ENCODE measurements at places on chromosomes 1 and 21.

DNA sequence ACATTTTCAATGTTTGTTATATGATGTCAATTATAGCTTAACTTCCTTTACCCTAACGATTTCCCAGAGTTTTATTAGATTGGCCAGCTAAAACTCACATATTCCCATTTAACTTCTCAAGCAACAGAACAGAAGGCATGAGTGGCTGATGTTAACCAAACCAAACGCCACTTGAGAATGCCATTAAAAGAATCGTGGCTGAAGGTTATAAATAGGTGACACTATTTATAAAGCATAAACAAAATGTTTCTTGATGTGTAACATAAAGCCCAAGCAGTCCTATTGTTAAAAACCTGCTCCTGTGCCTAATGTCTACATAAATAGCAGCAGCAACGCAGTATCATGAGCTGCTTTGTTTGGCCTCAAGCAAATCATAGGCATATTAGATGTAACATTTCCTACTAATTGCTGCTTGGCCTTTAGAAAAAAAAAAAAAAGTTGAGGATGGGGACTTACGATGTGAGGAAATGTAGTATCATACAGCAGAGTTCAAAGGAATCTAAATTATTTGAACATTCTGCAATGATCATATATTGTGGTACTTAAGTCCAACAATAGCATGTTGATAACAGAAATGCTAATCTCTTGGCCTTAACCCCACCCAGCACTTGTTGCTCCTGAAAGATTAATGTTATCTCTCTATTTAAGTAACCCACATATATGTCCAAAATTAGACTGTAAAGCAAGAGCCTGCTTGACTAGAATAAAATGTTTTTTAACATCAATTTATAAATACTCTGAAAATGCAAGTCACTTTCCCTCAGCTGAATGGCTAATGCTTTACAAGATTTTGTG, 106.0 kb downstream of the ESRRG start:
- DNase-seq = no peak

- no peak for DNase-seq
Measured at GRCh38 chr1:117794073-117794472, 135.3 kb downstream of the GDAP2 start.

GRCh38 chr1:205230982-205231381, 3.2 kb downstream of the TMCC2 start:
- DNase-seq = no peak

DNA sequence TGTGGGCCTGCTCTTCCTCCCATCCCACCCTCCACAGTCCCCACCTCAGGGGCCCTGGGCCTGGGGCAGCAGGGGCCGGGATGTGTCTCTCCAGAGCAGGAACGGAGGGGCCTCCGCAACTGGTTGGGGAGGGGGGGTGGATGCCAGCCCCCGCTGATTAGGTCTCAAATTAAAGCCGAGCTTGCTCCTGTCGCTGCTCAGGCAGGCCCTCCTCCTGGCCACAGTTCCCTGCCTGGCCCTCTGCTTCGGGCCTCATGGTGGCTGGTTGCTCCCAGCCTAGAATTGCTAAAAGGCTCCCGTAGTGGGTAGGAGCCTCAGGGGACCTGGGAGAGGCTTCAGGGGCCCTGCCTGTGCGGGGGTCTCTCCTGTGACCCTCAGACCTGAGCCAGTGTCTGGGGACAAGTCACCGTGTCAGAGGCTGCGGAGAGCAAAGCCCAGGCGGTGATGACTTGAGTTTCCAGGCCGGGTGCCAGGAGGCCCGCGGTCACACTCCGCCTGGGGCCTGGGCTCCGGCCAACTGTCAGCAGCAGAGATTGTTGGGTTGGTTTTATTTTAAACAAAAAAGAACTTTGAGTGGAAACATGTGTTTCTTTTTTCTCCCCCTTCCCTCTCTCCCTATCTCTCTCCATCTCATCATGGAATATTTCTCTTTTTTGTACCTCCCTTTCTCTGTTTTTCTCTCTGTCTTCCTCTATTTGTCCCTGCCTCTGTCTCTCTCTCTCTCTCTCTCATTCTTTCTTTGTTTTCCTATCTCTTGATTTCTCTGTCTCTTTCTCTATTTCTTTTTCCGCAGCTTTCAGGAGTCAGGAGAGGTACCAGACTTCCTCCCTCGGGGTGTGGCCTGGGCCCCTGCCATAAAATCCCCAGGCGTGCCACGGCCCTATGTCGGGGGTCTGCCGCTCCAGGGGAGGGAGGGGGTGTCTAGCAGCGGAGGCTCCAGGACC, 20.0 kb upstream of the EPHA2 start:
- DNase-seq = no peak

DNA sequence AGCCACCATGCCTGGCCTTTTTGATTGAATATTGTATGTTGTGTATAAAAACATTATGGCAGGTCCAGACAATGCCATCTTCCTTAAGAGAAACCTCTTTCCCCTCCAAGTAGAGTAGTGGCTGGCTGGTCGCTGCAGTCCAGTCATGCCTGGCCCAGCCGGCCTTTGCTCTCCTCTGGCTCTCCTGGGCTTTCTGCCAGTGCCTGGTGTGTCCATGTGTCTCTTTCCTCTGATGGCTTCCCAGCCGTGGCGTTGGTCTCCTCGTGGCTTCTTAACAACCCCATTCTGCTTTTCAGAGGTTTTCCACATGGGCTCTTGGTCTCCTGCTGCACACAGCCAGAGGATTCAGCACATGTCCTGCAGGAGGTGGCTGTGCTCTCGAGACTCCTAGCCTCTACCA, 58.7 kb downstream of the DIP2A start:
- DNase-seq = no peak

DNA sequence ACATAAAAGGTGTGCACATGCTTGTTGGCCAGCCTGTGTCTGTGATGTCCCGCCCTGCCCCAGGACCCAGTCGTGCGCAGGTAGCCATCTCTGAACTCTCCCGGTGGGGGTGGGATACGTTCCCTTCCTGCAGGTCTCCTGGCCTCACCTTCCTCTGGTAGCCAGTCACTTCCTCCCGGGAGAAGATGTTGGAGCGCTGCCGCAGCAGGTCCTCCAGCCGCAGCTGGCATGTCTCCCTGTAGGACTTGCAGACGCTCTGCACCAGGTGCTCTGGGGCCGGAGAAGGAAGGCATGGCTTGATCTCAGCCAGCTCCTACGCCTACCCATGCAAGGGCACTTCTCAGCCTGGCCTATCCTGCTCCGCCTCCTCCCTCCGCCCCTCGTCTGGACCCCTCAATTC, 9.2 kb upstream of the LINGO4 start:
- no peak for DNase-seq

DNA sequence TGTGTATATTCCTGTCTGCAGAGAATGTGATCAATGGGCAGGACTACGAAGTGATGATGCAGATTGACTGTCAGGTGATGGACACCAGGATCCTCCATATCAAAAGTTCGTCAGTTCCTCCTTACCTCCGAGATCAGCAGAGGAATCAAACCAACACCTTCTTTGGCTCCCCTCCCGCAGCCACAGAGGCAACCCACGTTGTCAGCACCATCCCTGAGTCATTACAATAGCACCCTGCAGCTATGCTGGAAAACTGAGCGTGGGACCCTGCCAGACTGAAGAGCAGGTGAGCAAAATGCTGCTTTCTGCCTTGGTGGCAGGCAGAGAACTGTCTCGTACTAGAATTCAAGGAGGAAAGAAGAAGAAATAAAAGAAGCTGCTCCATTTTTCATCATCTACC, 65.2 kb downstream of the OLFML2B start:
- no peak for DNase-seq

- DNase-seq = no peak
Measured at GRCh38 chr1:4960782-4961475, 306.5 kb downstream of the AJAP1 start.

- no peak for DNase-seq
Measured at GRCh38 chr1:227947676-227948492, at the start of gene WNT9A. Gene WNT9A, minus strand, starts transcription at chr1:227947932. Its CDS starts 45 bp downstream, at chr1:227947887.

DNA sequence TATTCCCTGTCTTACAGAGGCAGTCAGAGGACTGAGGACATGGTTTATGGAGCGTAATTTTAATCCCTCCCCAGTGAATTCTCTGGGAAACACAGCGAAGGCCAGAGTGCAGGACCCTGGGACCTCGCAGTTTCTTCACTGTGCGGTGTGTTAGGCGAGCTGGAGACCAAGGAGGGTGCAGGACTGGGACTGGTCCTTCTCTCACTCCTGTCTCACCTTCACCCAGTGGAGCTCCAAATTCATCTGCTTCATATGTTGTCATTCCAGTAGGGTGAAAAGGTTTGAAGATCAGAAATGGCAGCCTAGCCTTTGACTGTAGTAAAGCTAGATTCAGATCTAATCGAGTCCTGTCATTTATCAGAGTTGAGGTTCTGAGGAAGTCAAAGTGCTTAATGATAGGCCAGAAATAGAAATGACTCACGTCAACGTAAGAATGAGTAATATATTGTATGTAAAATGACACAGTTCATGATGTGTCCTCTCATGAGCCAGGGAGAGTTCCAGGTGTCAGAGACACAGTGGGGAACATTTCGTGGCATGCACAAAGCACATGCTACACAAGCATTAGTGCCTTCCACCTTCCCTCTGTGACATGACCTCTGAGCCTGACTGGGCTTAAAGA, 647.5 kb downstream of the SMYD3 start:
- DNase-seq = no peak

- no peak for DNase-seq
Measured at GRCh38 chr1:230878591-230878990, 10.3 kb upstream of the C1orf198 start.

DNA sequence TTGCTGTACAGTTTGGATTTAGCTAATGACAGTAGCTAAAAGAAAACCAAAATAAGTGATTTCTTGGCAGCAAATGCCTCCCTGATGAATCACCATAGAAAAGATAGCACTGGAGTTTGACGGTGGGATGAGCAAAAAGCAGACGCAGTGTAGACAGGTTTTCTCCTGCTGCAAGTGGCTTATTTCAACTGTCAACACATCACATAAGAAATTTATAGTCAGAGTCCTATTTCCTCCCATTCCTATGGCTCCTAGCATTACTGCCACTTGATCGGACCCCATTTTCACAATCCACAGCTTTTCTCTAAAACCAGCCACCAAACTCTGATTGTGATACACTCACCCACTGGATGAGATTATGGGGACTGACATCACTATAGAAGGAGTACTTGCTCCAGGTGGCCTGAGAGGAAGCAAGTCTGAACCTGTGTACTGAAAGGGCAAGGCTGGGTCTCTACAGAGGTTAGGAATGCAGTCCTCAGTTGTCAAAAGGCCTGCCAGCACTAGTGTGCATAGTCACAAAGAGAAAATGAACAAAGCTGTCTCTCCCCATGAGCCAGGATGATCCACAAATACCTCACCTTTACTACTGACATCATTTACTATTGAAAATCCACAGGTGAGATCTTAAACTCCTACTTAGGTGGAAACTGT, 359.8 kb downstream of the LTN1 start:
- no peak for DNase-seq

- no peak for DNase-seq
Measured at GRCh38 chr1:92509619-92510018, 22.9 kb upstream of the GFI1 start.

GRCh38 chr1:19511116-19511515, 25.8 kb upstream of the CAPZB start:
- DNase-seq = no peak

DNA sequence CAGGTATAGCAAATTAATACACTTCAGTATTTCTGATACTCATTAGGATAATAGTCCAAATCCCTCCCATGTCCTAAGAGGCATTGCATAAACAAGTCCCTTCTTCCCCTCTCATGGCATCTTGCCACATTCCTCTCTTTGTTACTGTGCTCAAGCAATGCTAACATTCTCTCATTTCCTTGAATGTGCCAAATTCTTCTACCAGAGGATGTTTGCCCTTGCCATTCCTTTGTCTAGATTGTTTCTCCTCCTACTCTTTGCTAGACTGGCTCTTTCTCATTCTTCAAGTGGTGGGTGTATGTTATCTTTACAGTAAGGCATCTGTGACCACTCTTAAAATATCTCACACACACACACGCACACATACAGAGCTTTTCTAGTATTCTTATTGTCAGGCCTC, 621.0 kb upstream of the CXADR start:
- no peak for DNase-seq

DNA sequence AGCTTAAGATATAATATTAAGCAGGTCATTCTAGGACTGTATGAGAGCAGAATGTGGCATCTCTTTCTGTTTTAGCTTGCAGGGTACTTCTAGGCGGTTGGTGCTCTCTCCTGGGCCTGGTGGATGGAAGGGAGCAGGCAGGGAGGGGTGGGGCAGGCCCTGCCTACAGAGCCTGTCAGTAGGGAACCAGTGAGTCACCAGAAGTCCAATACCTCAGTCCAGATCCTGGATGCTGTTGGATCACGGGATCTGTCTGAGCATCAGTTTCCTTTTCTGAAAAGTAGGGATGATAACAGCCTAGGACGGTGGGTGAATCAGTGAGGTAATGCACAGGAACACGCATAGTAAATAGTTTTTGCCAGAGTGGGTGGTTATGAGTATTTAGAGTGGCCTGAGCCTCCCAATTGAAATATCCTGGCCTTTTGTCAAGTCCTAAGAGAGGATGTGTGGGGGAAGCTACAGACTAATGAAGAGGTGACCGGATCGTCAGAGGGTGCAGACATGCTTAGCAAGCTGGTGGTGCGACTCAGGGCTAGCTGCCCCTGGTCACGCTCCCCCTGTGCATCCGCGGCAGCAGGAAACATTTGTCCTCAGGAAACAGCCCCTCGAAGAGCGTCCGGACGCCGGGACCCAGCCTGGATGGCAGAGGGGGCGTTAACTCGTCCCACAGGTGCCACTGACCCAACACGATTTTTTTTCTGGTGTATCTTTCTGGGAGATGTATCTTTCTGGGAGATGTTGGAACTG, 23.9 kb downstream of the NAV1 start:
- DNase-seq = no peak

GRCh38 chr1:54314696-54315095, 91.5 kb downstream of the SSBP3 start:
- no peak for DNase-seq

- DNase-seq = no peak
Measured at GRCh38 chr1:203206129-203206687, 19.7 kb upstream of the CHI3L1 start.

- no peak for DNase-seq
Measured at GRCh38 chr21:38825269-38825668, 19.5 kb downstream of the ETS2 start.

DNA sequence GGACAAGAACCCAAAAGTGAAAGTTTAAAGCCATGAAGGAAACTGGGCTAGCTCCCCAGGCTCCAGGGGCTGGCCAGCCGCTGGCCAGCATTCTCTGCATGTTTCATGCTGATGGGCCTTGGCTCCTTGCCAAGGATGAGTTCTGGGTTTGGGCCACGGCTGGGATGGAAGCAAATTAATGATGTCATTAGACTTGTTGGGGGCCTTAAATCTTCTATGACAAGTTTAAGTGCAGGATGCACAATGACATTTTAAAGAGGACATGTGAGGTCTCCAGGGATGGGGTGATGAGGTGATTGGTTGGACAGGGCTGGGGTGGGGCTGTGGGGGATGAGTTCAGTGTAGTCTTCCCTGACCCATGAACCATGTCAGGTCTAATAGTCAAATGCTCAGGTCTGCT, 199.6 kb downstream of the TRABD2B start:
- DNase-seq = no peak

DNA sequence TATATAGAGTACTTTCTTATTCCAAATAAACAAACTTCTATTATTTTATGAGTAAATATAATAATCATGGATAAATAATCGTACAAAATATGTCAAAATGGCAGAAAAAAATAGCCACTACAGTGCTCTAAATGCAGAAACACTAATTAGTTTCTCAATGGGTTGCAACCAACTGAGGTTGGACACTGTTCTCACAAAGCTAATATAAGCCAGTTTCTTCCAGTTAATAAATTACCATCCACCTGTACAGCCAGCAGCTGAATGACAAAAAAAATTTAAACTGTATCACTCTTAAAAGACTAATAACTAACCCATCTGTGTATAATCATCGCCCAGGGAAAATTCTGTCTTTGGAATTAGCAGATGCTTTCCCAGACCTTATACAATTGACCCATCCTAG, 36.9 kb downstream of the GDAP2 start:
- no peak for DNase-seq
